ENCODE measurements at places on chromosomes 2 and 18. TPM values are rescaled to one million over a fixed set of nuclear protein-coding genes. Genes with fewer than 3 reads are reported as not detected.

GRCh38 chr2:127169066-127169660, 50.9 kb downstream of the CYP27C1 start:
- DNase-seq: no peak

- DNase-seq: no peak
These were observed 879.6 kb downstream of the SUCLG1 start for GRCh38 chr2:83579507-83579906.

DNA sequence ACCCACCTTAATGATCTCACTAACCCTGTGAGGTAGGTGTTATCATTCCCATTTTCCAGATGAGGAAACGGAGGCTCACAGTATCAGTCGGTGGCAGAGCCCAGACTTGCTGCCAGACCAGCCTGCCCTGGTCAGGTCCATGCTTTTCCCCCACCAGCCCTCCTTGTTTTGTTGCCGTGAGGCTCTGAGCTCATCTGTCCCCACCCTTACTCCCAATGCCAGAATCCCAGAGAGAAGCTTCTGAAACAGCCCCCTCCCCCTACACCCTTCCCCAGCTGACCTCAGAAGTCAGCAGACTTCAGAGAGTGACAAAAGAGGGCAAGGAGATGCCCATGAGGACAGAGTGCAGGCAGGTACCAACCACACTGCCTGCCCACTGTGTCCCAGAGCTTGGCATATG, 20.8 kb upstream of the TNS1 start:
- peak; percentile 6 for DNase-seq

- DNase-seq: peak; percentile 58
These were observed 3.2 kb downstream of the ID2 start for GRCh38 chr2:8684878-8685696.

DNA sequence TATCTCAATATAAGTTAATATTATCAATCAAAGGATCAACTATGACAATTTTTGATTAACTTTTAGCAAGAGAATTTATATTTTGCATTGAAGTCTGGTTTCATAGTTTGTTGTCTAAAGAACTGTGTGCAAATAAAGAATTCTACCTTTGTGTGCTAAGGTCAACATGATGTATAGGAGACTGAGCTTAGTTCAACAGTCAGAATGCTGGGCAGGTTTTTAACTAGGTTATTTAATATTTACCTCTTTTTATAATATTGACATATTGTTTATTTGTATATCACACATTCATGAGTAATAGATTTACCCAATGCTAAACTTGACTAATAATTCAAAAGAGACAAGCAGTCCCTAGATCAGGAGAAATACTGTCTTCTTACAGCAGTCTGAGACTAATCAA, 831.4 kb downstream of the DSC3 start:
- DNase-seq: no peak

DNA sequence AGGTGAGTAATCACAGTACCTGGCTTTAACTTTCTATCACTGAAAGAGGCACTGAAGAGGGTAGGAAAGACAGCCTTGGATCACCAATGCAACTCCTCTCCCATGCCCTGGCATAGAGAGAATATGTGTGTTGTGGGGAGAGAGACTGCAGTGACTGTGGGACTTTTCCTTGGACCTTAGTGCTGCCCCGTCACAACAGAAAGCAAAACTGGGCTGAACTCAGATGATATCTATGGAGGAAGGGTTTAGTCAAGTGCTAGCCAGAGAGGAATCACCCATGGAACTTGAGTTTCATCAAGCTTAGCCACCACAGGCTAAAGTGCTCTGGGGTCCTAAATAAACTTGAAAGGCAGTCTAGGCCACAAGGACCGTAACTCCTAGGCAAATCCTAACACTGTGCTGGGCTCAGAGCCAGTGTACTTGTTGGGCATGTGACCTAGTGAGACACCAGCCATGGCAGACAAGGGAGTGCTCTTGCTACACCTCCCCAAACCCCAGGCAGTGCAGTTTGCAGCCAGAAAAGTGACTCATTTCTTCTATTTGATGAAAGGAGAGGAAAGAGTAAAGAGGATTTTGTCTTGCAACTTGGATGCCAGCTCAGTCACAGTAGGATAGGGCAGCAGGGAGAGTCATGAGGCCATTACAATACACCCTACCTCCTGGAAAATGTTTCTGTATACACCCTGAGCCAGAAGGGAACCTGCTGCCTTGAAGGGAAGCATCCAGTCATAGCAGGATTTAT, 105.8 kb upstream of the SPOPL start:
- no peak for DNase-seq

DNA sequence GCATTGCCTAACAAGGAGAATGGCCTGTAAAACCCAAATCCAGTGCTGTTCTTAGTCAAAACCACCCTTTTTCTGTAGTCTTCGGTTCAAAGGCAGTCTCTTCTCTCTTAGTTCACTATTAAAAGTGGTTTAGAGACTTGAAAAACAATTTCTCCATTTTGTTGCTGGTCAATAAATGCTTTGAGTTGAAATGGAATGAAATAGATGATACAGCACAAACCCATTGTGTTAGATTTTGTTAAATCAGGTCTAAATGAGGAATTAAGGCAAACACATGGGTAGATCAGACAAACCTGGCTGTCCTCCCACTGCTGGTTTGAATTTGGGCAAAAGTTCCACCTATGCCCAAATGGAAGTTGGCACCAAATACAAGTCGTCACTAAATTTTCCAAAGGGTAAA, 150.1 kb upstream of the SERTAD2 start:
- no peak for DNase-seq

DNA sequence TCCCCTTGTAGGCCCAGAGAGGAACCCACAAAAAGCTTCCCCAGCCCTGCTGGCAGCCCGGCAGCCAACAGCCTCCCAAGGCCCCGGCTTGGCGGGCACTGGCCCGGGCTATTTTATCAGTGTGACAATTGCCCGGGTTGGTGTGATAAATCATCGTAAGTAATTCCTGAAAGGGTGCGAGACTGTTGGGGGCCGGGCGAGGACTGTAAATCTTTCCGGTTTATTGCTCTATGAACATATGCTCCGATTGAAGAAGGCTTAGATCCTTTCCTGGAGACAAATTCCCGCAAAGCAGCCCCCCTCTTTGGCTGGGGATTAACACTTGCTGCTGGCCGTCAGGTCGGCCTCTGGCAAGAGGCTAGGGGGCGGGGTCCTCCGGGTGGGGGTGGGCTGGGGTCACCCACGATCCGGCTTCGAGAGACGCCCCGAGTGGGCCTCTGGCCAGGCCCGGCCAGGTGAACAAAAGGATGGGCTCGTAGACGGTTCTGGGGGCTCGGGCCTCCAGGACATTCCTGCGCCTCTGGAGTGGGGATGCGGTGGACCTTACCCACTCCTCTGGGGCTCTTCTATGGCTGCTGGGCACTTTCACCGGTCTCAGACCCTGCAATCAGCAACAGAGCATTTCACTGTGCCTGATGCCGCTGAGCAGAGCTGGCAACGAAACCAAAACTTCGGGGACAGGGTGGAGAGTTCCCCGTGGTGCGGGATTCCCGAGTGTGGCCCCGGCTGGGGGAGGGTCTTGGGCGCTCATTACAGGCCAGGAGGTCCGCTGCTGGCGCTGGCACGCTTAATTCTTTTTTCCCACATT, 2.0 kb downstream of the HOXD3 start:
- no peak for DNase-seq

- peak; percentile 64 for DNase-seq
These were observed 796 bp upstream of the DYSF start for GRCh38 chr2:71452565-71452964.

GRCh38 chr2:164080486-164080885, 344.7 kb upstream of the FIGN start:
- DNase-seq: no peak

- DNase-seq: no peak
These were observed 73.9 kb upstream of the NFATC1 start for GRCh38 chr18:79321625-79322405.

- DNase-seq: no peak
These were observed 47.6 kb upstream of the IL1R1 start for GRCh38 chr2:102094917-102095316.

The POMC gene
- 0.29 TPM for total RNA-seq

The CSRNP3 gene
- total RNA-seq: 23.0 TPM

The KCNJ3 gene
- total RNA-seq: 3.6 TPM

The UGT1A5 gene
- not detected for total RNA-seq

The REG1B gene
- total RNA-seq: not detected

The INSIG2 gene
- 20.3 TPM for total RNA-seq

The FRZB gene
- 2.2 TPM for total RNA-seq

The PEX13 gene
- total RNA-seq: 22.5 TPM

Data from glutamatergic neuron (in vitro differentiated cells).